ENCODE measurements at places on chromosomes 4 and X.
A peak's percentile ranks its signal among the peaks of the same experiment; 100 is the strongest.

GRCh38 chrX:6941041-6941440, 206.5 kb upstream of the STS start:
- DNase-seq = no peak

- no peak for DNase-seq
Measured at GRCh38 chr4:101141855-101142254, 205.5 kb downstream of the PPP3CA start.

DNA sequence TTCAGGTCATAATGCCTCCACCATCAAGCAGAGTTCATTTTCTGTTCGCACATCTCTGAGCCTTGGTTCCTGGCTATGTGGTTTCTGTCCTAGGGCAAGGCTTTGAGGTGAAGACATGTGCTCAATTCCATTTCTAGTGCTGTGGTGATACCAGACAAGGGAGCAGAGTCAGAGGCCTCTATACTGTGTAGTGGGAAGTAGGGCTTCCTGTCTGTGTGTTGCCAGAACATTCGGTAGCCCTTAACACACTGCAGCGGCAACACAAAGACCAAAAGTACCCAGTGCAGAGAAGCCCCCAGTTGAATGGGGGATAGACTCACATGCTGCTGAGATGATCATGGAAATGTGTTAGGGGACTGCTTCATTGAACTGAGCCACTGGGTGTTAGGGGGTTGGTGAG, 56.4 kb downstream of the STARD8 start:
- no peak for DNase-seq

- no peak for DNase-seq
Measured at GRCh38 chr4:26424838-26425237, 65.4 kb downstream of the CCKAR start.

DNA sequence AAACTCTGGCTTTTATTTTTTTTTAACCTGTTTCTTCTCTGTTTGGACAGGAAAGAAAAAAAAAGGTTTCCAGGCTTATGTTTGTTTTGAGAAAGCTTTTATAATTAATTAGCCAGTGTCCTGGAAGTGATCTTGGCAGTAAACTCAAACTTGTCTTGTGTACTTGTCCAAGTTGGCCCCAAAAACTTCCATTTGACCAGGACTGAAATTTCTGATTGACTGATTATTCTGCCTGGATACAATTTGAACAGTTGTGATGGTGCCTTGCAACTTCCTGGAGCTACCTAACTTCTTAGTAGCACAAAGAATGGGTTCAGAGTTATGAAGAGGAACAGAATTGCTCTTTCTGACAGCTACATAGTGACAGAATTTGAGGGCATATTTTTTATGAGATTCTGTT, 62.0 kb downstream of the SLC4A4 start:
- DNase-seq = no peak

DNA sequence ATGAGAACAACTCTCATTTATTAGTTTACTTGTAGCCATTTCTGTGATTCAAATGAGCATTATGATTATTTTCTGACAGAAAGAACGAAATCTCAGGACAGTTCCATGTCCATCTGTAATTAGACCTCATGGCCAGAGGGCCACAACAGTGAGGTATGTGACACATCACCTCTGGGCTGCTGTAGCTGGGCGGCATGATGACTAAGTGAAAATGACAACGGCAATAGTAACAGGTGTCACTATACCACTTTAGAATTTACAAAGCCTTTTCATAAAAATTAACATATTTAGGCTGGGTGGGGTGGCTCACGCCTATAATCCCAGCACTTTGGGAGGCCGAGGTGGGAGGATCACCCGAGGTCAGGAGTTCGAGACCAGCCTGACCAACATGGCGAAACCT, 252.6 kb downstream of the CBR4 start:
- no peak for DNase-seq

- DNase-seq = no peak
Measured at GRCh38 chrX:150360331-150360730, 2.8 kb upstream of the MAMLD1 start.

- no peak for DNase-seq
Measured at GRCh38 chrX:37651921-37652452, 33.6 kb upstream of the XK start.

GRCh38 chr4:173168396-173169177, at the start of gene GALNT7:
Gene GALNT7 (plus strand): TSS chr4:173168811. CDS start chr4:173168836, 25 bp downstream.
- DNase-seq = peak; percentile 52

DNA sequence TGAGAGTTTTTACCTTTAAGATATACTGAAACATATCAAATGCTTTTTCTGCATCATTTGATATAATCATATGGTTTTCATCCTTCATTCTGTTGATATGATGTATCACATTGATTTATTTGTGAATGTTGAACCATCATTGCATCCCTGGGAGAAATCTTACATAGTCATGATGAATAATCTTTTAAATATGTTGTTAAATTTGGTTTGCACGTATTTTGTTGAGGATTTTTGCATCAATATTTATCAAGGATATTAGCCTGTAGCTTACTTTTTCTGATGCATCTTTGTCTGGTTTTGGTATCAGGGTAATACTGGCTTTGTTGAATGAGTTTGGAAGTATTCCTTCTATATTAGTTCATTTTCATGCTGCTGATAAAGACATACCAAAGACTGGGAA, 541.4 kb downstream of the TLL1 start:
- DNase-seq = no peak

DNA sequence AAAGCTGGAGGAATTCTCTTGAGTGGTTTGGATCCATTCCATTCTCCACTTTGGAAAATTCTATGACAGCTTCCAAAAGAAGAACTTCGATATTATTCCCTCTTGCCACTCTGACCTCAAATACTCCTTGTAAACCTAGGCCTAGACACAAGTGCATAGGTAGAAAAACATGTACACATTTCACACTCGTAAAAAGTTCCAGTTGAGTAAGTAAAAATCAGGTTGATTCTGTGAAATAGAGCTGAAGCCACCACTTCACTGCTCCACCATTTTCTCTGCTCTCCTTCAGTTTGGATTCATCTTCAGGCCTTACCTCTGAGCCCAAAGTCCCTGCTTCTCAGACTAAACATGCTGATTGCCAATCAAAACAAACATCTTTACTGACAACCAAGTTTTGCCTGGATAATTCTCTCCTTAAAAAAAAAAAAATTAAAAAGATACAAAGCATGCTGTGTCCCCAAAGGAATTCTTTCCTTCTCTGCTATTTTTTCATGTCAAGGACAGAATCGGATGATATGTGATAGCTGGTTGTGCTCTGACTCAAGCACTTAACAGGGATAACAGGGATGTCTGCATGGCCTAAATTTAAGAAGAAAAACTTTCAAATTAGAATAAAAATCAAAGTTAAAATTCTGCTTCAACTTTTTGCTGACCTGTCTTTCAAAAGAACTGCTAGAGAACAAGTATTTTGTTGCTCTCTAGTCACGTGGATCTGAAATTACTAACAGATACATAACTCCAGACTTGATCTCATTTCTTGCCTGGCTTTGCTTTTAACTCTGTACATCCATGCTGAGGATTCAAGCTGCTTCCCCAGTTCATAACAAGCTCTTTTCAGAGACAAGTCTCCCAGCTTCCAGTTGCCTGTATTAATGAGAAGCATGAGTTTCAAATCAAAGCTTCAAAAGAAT, 420.9 kb upstream of the INTU start:
- no peak for DNase-seq

GRCh38 chr4:6264225-6264540, 5.5 kb upstream of the WFS1 start:
- DNase-seq = no peak

DNA sequence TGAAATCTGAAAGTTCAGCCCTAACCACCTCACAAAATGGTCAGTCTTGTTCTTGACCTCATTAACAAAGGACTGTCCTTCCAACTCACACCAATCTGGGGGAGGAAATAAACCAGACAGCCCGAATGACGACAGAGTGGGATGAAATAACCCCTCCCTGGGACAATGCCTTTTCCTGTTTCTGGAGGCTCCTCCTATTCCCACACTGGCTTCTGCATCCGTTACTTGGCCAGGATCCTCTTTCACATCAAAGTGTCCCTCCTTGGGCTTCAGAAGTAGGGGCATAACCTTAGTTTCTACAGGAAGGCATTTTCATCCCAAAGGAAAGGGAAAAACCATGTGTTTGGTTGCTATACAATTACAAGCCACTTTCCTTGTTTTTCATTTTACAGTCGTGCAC, 59.8 kb upstream of the RPL34 start:
- DNase-seq = no peak

DNA sequence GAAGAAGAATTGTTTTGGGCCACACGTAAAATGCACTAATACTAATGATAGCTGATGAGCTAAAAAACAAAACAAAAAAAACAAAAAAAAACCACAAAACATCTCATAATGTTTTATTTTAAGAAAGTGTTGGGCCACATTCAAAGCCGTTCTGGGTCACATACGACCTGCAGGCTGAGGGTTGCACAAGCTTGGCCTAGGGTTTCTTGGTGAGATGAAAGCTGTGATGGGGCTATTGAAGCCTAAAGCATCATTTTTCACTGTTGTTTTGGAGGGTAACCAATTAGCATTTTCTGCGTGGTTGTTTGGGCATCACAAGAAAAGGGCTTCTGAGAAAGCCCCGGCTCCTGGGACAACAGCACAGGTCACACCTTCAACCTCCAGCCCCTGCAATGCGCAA, 42.5 kb upstream of the ZNF157 start:
- DNase-seq = no peak
